ENCODE measurements at places on chromosomes 6 and 20. TPM values are rescaled to one million over a fixed set of nuclear protein-coding genes. Genes with fewer than 3 reads are reported as not detected.
A peak's percentile ranks its signal among the peaks of the same experiment; 100 is the strongest.

- DNase-seq: no peak
Measured at GRCh38 chr20:50343125-50343489, 152.5 kb downstream of the CEBPB start.

DNA sequence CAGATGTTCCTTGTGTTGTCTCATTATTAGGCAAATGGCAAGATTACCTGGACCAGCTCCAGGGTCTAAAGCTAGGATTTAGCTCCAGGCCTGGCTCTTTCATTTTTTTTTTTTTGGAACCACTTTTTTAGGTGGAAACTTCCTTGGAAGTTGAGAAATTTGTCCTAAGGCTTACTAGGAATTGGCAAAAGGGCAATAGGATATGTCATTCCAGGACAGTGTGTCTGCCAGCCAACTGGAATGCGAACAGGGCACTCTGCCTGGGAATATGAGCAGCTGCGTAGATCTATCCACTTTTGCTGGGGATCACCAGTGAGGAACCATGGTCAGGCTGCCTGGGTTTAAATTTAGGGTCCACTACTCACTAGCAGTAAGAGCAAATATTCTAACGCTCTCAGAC is 304.0 kb downstream of the TSHZ2 start:
- peak; percentile 60 for DNase-seq

FILIP1 gene
- total RNA-seq: 156 TPM

GTPBP2 gene
- 23.6 TPM for total RNA-seq

GRCh38 chr6:5765141-5765760 is 241.5 kb downstream of the NRN1 start:
- DNase-seq: peak; percentile 51

GRCh38 chr6:152309006-152309405 is 328.2 kb downstream of the SYNE1 start:
- no peak for DNase-seq

CD83 gene
- total RNA-seq: 1.6 TPM

BTNL2 gene
- not detected for total RNA-seq

ADTRP gene
- not detected for total RNA-seq

LSM2 gene
- 20.1 TPM for total RNA-seq

CCN6 gene
- not detected for total RNA-seq

FABP7 gene
- not detected for total RNA-seq

DNA sequence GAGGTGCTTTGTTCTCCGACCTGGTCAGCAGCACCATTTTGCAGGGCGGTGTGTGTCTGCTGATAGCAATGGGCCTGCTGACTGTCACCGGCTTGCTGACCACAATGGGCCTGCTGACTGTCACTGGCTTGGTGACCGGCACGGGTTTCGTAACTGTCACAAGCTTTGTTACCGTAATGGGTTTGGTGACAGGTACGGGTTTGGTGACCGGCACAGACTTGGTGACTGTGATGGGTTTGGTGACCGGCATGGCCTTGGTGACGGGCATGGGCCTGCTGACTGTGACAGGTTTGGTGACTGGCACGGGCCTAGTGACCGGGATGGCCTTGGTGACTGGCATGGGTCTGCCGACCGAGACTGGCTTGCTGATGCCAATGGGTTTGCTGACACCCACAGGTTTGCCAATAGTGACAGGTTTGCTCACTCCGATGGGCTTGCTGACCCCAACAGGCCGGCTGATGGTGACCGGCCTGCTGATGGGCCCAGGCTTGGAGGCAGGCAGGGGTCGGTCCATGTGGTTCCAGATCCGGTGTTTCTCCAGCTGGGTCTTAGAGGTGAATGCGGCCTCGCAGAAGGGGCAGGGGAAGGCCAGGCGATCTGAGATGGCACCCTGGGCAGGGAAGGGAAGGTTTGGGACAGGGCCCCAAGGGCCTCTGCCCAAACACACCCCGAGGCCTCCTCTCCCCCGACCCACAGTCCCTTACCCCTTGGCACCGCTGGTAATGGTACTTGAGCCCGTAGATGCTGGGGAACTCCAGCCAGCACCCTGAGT is 3.4 kb downstream of the ZNF512B start:
- peak; percentile 23 for DNase-seq

- no peak for DNase-seq
Measured at GRCh38 chr6:15255481-15255880, 9.6 kb downstream of the JARID2 start.
